ENCODE measurements at places on chromosomes 7 and 10. TPM values are rescaled to one million over a fixed set of nuclear protein-coding genes. Genes with fewer than 3 reads are reported as not detected.

DNA sequence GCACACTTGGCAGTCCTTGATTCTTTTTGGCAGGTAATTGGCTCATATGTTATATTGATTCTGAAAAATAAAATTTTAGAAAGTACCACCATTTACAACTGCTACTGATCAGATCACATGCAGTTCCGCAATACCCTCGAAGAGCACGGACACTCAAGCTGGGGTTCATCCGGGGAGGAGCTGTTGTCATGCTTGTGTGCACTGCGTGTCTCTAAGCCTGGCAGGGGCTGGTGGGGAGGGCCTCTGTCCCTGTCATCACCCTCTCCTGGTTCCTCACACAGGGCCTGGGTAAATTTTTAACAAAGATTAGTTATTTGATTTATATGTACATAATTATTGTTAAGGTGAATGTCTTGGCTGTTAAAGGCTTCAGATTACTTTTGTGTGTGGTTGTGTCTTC, 45.2 kb downstream of the TRRAP start:
- DNase-seq: no peak

DNA sequence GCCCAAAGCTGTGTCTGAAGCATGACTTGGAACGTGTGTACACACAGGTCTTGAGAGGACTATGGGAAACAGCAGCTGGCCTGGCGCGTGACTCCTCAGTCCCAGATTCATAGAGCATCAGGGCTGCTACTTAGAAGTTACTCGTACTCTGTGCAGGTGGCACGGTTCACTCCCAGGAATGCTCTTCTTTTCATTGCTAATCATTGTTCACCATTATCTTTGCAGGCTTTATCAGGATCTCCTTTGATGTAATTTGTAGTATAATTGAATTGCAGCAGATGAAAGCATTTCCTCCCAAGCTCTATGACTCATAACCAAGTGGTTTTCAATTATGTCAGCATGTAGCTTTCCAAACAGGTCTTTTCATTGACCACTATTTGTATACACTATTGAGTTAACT, 938.9 kb downstream of the NRG3 start:
- no peak for DNase-seq

GRCh38 chr10:17742918-17743317, 9.1 kb upstream of the TMEM236 start:
- DNase-seq: peak; percentile 82

- no peak for DNase-seq
Measured at GRCh38 chr7:48126037-48126436, 37.0 kb downstream of the UPP1 start.

DNA sequence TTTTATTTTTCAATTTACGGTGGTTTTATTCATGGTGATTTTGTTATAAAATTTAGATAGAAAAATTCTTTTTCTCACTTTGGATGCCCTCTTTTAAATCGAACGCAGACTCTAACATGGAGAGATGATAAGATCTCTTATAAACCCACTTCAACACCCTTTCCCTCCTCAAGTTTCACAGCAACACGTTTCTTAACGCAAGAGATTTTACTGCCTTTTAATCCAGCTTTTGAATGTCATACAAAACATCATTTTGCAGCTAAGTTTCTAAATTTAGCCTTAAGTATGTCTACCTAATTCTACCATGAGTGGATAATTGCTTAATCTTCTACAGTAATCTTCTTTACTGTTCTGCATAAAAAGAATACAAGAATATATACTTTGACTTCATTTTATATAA, 70.0 kb downstream of the SEMA3C start:
- no peak for DNase-seq

- no peak for DNase-seq
Measured at GRCh38 chr10:78549140-78549935, 515.7 kb downstream of the RPS24 start.

- no peak for DNase-seq
Measured at GRCh38 chr7:100974021-100974420, 4.7 kb downstream of the MUC12 start.

DNA sequence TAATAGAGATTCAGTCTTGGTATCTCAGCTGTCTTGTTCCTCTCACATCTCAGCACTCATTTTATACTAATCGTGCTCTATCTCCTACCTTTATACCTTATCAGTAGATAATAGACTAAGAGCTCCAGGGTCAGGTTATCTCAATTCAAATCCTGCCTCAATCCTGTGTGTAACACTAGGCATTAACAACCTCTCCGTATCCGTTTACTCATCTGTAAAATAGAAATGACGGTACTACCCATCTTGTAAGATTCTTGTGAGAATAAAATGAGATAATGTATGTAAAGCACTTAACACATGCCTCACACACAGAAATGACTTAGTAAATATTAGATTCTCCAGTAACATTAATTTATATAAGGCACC, 622 bp upstream of the P4HA1 start:
- DNase-seq: no peak

DNA sequence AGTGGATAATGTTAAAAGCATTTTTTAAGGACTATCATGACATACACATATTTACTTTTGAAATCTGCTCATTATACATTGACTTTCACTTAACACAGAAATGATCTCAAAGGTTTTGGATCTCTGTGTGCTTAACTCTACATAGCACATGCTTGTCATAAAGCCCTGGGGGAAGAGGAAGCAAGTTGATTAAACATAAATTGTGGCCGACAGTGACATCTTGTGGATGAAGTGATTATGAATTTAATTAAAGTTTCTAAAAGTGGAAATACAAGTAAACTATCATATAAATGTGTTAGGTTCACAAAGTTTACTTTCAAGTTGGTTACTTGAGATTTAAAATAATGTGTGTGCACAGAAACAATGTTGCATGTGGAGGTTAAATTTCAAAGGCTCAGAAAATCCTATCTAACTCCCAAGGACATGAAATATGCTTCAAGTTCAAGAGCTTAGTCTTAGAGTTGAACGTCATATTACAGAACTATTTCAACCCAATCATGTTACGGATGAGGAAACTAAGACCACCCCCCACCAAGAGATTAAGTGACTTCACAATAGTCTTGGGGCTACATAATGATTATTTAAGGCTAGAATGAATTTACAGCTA, 1247.8 kb downstream of the GATA3 start:
- peak; percentile 19 for DNase-seq

- DNase-seq: no peak
Measured at GRCh38 chr7:140928491-140929309, 4.0 kb upstream of the BRAF start.

DNA sequence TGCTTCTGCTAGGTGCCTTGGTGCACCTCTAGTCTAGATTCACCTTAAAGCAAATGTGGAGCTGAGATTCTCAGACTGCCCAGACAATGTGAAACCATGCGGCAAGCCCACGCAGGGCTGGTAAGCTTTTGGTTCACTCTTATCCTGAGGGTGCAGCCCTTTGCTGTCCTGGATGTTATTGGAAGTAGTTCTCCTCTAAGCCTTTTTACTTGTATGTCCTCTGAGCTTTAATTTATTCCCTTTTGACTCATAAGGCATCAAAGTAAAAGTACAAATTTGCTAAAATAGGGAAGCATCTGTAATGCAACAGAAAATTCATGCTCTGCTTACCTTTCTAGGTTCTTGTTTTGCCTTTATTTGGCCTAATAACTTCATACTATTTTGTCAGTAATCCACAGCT, 186.8 kb downstream of the MACC1 start:
- DNase-seq: no peak

DNA sequence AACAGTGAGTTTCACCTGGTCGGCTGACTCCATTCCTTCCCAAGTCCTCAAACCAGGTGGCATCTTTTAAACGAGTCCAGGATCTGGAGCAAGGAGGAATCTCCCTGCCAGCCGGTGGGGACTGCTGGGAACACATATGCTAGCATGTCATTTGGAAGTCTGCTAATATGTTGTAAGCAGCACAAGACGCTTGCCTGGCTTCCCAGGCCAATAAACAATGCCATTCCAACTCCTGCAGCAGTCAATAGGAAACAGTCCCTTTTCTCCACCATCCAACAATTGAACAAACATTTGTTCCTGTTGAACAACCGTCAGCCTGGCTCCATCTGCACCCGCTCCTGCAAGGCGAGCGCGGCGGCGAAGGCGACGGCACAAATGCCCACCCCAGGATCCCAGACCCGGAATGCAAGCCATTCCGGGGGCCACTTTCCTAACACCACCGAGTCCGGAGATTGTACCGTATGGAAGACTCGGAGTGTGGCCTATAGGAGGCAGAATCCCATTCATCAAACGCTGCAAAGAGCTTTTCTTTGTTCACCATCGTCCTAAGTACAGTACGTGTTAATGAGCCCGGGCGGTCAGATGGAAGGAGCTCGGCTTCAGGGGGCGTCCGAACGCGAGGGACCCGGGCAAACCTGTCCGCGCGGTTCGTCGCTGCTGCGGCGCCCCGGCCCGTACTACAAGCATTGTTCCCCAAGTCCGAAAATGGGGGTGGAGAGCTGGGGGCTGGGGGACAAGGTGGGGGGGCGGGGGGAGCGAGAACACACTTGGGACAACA, 1.6 kb downstream of the FAM53B start:
- no peak for DNase-seq

STAG3 gene
- 15.8 TPM for total RNA-seq

NME8 gene
- total RNA-seq: not detected

TMEM213 gene
- not detected for total RNA-seq

STAMBPL1 gene
- 76.5 TPM for total RNA-seq

SCART1 gene
- 2.8 TPM for total RNA-seq

EFCAB10 gene
- total RNA-seq: not detected
